ENCODE measurements at places on chromosomes 4 and X. TPM values are rescaled to one million over a fixed set of nuclear protein-coding genes. Genes with fewer than 3 reads are reported as not detected.

Gene PNMA5
- total RNA-seq, result 0.06 TPM

Gene FDCSP
- not detected for total RNA-seq

Gene CLIC2
- total RNA-seq, result 0.48 TPM

Gene AMOT
- total RNA-seq, result 0.79 TPM

Gene H2BW1
- not detected for total RNA-seq

Gene MBNL3
- 50.4 TPM for total RNA-seq

Gene PDCL2
- total RNA-seq, result not detected

Gene LRIT3
- 0.15 TPM for total RNA-seq

Gene HPGDS
- total RNA-seq, result 0.15 TPM

Gene RAB33A
- total RNA-seq, result 20.8 TPM

Gene UGT2B7
- not detected for total RNA-seq

Gene IL21
- total RNA-seq, result 0.69 TPM

- no peaks in the 10 kb centered on the region for H3K27me3 ChIP-seq
- H3K27ac ChIP-seq, result no peak overlapping the region
- no peak for DNase-seq
- H3K4me1 ChIP-seq, result peaks cover 19% of the 10 kb centered on the region
- H3K4me3 ChIP-seq, result no peak overlapping the region
- H3K36me3 ChIP-seq, result peaks cover 11% of the 10 kb centered on the region
These were observed 136.1 kb downstream of the STIM2 start for GRCh38 chr4:26996745-26997144.

- no peaks in the 10 kb centered on the region for H3K4me1 ChIP-seq
- no peaks in the 10 kb centered on the region for H3K36me3 ChIP-seq
- H3K27me3 ChIP-seq, result peaks cover 23% of the 10 kb centered on the region
- DNase-seq, result no peak
These were observed at the start of gene TMEM35A for GRCh38 chrX:101078716-101079598. Gene TMEM35A, plus strand, starts transcription at chrX:101078879. Its CDS starts 124 bp downstream, at chrX:101079003.

GRCh38 chrX:119753639-119754257 lies 4.6 kb upstream of the SOWAHD start:
- H3K27me3 ChIP-seq, result no peaks in the 10 kb centered on the region
- peak overlapping the region; percentile 97 for H3K27ac ChIP-seq

DNA sequence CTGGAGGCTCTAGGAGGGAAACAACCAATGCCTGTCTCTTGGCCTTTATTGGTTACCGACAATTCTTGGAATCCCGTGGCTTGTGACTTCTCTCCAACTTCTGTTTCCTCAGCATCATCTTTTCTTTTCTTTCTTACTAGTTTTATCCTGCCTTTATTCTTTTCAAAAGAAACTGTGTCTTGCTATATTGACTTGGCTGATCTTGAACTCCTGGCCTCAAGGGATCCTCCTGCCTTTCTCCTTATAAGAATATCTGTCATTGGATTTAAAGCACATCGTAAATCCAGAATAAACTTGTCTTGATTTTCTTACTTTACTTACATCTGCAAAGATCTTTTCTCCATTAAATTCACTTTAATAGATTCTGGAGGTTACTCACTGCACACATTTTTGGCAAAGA lies 49.9 kb upstream of the UGT2B10 start:
- no peaks in the 10 kb centered on the region for H3K4me1 ChIP-seq
- DNase-seq, result no peak
- no peaks in the 10 kb centered on the region for H3K27me3 ChIP-seq
- no peaks in the 10 kb centered on the region for H3K36me3 ChIP-seq
- H3K27ac ChIP-seq, result no peak overlapping the region
- H3K4me3 ChIP-seq, result no peak overlapping the region

DNA sequence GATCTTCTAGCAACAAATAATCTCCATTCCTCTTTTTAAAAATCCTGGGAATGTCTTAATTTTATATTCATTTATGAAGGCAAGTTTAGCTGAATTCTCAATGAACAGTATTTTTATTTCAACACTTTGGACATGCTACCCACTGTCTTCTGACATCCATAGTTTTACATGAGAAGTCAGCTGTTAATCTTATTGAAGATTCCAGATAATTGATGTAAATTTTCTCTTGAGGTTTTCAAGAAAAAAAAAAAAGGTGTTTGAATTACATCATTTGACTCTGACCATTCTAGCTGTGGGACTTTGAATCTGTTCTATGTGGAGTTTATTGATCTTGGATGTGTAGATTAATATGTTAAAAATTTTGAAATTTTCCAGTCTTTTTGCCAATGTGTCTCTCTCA lies 28.0 kb downstream of the PDHA2 start:
- H3K4me3 ChIP-seq, result no peak overlapping the region
- no peak for DNase-seq
- H3K27ac ChIP-seq, result no peak overlapping the region

GRCh38 chr4:137421796-137422195 lies 110.5 kb downstream of the PCDH18 start:
- DNase-seq, result no peak
- no peak overlapping the region for H3K27ac ChIP-seq
- H3K36me3 ChIP-seq, result no peaks in the 10 kb centered on the region
- H3K27me3 ChIP-seq, result no peaks in the 10 kb centered on the region

DNA sequence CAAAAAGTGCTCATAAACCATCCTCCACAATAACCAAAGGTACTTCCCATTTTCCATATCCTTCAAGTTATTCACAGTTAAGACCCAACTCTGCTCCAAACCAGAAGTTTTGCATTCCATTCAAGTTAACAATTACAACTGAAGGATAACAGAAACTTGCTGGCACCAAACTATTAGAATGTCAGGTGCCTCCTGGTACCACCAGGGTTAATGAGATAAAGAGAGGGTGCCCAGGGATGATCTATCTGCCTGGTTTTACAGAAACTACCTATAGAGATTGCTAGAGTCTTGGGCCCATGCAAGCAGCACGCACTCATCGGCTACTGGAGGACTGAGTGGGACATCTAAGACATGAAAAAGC lies 114.6 kb downstream of the RBM47 start:
- no peaks in the 10 kb centered on the region for H3K27me3 ChIP-seq
- no peak for DNase-seq
- H3K4me3 ChIP-seq, result no peak overlapping the region
- H3K4me1 ChIP-seq, result peaks cover 15% of the 10 kb centered on the region
- no peak overlapping the region for H3K27ac ChIP-seq
- H3K36me3 ChIP-seq, result no peaks in the 10 kb centered on the region

- no peaks in the 10 kb centered on the region for H3K4me1 ChIP-seq
- no peak overlapping the region for H3K27ac ChIP-seq
- H3K4me3 ChIP-seq, result no peak overlapping the region
- no peak for DNase-seq
These were observed 25.4 kb upstream of the NMU start for GRCh38 chr4:55661398-55662056.

DNA sequence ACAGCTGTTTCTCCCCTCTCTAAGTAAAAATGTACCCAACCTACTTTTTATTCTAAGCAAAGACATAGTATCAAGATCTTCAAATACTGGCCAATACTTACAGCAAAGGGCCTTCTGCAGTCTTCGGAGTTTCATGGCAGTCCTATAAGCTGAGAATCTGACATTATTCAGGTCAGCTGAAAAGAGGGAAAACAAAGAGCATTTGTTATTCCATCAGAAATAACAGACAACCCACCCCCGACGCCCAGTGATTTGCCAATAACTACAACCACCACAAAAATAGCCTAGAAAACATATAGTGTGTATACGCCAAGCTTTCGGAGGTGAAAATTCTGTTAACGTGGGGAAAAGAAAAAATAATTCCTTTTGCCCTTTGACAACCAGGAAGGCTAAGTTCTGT lies 151.1 kb upstream of the FTHL17 start:
- DNase-seq, result no peak
- H3K27ac ChIP-seq, result no peak overlapping the region
- no peaks in the 10 kb centered on the region for H3K36me3 ChIP-seq
- H3K4me1 ChIP-seq, result no peaks in the 10 kb centered on the region
- no peaks in the 10 kb centered on the region for H3K27me3 ChIP-seq

- no peak overlapping the region for H3K27ac ChIP-seq
- no peak overlapping the region for H3K4me3 ChIP-seq
- no peak for DNase-seq
- peaks cover 12% of the 10 kb centered on the region for H3K4me1 ChIP-seq
These were observed 24.2 kb upstream of the UBA6 start for GRCh38 chr4:67725132-67725531.

DNA sequence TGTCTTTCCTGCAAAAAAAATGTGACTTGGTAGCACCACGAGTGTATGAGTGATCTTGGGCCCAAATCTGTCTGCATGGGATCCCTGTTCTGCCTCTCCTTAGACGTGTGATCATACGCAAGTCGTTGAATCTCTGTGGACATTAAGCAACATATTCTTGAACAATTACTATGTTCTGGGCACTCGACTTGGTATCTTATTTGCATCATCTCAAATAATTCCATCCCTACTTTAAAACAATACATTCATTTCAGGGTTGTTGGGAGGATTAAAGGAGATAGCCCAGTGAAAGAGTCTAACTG lies 145.4 kb upstream of the CPEB2 start:
- no peak for DNase-seq
- H3K4me3 ChIP-seq, result no peak overlapping the region
- H3K27me3 ChIP-seq, result no peaks in the 10 kb centered on the region
- peaks cover 12% of the 10 kb centered on the region for H3K4me1 ChIP-seq
- H3K36me3 ChIP-seq, result no peaks in the 10 kb centered on the region

DNA sequence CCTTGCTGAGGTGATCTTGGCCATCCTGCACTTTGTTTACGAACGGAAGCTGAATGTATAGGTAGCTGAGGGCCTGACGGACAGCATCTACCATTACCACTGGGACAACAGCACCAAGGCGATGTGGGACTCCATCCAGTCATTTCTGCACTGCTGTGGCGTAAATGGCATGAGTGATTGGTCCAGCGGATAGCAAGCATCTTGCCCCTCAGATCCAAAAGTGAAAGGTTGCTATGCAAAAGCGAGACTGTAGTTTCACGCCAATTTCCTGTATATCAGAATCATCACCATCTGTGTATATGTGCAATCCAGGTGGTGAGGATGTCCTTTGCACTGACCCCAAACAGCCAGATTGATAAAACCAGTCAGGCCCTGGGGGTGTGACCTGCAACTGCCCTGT lies 4.2 kb upstream of the PYURF start:
- peaks cover 1% of the 10 kb centered on the region for H3K36me3 ChIP-seq
- DNase-seq, result no peak
- no peak overlapping the region for H3K27ac ChIP-seq

- H3K4me3 ChIP-seq, result no peak overlapping the region
- H3K27me3 ChIP-seq, result no peaks in the 10 kb centered on the region
- peaks cover 9% of the 10 kb centered on the region for H3K36me3 ChIP-seq
- H3K4me1 ChIP-seq, result peaks cover 44% of the 10 kb centered on the region
These were observed 58.4 kb upstream of the STS start for GRCh38 chrX:7088968-7089615.

DNA sequence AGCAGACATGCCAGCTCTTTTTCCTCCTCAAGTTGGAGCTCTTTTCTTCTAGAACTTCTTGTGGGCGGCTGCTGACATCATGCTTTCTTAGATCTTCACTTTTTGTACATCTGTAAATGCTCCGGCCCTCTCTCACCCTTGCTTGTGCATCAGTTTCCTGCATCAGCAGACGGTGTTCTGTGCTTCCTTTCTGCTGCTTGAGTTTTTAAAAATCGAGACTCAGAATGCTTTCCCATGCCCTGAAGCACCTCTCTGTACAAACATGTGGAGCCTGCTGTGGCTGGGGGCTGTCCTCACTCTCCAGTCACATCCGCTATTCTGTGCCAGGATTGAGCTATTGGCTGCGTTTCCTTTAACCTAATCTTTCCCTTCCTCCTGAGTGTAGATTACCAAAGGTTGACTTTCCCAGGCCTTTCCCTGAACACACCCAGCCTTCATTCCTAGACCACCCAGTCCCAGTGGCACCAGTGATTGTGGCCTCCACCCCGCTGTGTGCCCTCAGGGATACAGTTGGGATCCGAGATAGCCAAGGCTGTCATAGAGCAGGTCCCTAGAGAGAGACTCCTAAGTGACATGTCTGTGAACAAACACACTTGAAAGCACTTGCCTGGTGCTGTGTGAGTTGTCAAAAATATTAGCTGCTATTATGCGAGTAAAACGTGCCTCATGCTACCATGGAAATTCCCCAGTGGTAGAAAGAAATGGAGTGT lies 41.9 kb downstream of the TNIP2 start:
- no peak overlapping the region for H3K4me3 ChIP-seq
- H3K27me3 ChIP-seq, result no peaks in the 10 kb centered on the region
- peak; percentile 58 for DNase-seq
- H3K36me3 ChIP-seq, result peaks cover 39% of the 10 kb centered on the region
- peaks cover 19% of the 10 kb centered on the region for H3K4me1 ChIP-seq

DNA sequence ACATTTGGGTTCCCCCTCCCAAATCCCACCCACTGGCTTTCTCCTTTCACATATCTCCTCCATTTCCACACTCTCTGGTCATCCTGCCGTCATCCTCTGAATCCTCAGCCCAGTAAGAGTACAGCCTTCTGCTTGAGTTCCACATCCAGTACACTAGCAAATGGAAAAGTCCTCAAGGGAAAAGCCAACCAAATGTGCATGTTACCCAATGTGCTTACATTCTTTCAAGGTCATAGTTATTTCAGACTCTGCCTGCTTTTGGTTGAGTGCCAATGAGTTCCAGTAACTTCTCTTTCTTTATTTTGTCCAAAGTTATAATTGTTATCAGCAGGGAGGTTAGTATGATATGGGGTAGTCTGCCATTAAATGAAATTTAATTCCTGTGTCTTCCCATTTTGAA lies 78.1 kb downstream of the SRPX start:
- DNase-seq, result no peak
- no peaks in the 10 kb centered on the region for H3K27me3 ChIP-seq
- H3K36me3 ChIP-seq, result no peaks in the 10 kb centered on the region
- H3K27ac ChIP-seq, result no peak overlapping the region
